ENCODE measurements at places on chromosomes 4 and X.

DNA sequence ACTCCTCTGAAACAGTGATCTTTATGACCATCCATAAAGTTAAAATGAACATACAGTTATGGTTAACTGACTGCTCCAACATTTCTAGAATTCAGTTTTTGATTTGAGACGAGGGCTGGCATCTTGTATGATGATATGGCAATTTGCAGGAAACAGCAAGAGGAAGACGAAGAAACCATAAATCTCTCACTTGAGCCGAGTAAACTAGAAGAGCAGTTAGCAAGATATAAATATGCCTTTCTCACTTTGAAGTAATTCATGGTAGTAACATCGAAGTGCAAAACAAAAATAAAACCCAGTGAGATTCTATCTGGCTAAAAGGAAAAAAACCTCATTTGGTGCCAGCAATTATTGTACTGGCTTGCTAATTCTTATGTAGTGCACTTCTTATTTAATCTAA, 139.0 kb upstream of the SPRY1 start:
- no peak for DNase-seq

GRCh38 chr4:125389713-125390112, 75.0 kb downstream of the FAT4 start:
- no peak for DNase-seq

GRCh38 chr4:183823434-183823833, 81.7 kb upstream of the STOX2 start:
- DNase-seq = no peak

- no peak for DNase-seq
Measured at GRCh38 chrX:42627891-42628290, 150.1 kb downstream of the PPP1R2C start.

DNA sequence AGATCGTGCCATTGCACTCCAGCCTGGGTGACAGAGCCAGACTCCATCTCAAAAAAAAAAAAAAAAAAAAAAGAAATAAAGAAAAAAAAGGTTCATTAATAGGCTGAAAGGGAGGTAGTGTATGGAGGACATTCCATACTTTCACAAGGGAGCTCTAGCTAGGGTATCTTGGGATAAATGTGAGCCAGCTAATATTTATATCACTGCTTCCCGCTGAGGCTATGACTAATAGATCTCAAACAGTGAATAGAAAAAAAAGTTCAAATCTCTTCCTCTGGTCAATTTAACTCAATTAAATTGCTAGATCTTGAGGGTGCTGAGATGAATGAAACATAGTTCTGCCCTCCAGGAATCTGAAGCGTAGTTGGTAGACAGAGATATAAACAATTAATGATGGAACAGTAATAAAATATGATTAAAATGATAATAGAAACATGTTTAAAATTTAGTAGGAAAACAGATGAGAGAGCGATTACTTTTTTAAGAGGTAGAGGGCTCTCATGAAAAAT, 55.7 kb upstream of the SHISA3 start:
- DNase-seq = no peak

- DNase-seq = peak; percentile 43
Measured at GRCh38 chr4:127965803-127966175, 583 bp downstream of the ABHD18 start.

DNA sequence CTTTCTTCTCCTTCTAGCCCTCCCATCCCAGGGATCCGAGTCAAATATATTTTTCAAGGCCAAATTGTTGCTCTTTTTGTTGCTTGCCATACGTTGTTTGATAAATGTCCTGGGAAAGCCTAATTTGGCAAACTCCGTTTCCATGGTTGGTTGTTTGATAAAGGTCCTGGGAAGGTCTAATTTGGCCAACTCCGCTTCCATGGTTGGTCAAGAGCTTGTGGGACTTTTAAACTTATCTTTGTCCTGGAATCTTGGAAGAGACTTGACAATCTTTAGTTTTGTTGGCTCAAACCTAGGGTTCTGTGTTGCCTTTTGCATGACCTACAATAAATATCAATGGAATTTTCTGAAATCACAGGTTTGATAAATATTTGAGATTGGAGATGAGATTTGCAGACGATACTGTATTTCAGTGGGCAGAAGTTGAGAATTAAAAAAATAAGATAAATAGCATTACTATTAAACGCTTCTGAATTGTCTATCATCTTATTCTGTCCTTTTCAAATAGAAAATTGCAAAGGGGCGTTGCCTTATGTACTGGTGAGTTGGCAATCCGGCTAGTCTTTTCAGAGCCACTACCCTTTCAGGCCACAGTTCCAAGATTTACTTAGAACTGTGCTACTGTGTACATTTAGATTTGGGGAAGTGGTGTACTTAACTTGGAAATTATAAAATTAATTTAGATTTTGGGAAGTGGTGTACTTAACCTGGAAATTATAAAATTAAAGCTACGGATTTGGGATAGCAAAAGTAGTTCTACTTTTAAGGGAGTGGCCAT, 804 bp downstream of the OSTC start:
- no peak for DNase-seq

DNA sequence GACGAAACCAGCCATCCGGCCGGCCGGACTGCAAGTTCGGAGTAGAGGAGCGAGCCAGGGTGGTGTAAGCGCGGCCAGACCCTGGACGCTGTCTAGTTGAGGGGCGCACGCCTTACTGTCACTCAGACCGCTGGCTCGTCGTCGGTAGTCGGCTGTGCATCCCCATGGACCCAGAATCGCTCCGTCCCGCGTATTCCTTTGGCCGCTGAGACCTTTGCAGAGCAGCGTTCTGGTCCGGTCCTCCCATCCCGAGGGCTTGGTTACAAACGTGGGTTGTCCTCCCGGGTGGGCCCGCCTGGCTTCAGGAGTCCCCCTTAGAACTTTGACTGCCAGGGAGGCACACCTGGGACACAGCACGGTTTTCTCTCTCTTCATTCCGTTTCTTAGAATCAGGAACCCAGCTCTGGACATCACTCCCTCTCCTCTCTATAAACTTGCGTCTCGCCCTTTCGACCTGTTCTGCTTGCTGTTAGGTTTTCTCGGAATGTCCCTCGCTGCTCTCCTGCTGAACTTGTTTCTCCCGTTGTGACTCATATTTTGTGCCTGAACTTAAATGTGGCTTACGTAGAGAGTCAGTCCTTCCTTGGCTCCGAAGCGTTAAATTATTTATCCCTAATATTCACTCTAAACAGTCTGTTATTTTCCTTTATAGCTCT, 672 bp downstream of the PGM2 start:
- DNase-seq = no peak

GRCh38 chrX:128365492-128365891, 313.3 kb upstream of the ACTRT1 start:
- DNase-seq = no peak

GRCh38 chrX:110308220-110308619, 9.7 kb downstream of the AMMECR1 start:
- DNase-seq = no peak

GRCh38 chrX:40096395-40097091, 1.2 kb downstream of the BCOR start:
- peak; percentile 52 for DNase-seq

DNA sequence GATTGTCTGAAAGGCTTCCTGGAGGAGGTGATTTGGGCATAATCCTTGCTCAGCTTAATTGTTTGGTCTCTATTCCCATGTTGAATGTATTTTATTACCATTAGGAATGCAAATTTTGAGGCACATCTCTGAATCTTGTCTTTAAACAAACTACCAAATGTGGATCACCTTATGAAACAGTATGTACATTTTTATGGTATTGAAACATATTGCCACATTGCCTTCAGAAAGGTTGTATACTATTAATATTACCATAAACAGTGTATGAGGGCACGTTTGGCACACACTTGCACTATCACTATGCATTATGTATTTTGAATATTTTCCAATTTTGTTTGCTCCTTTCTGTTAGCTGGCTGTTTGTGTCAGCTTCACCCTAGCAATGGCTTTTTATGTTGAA, 60.0 kb upstream of the ALB start:
- DNase-seq = no peak

GRCh38 chr4:161655148-161655547, 508.7 kb downstream of the FSTL5 start:
- DNase-seq = no peak

GRCh38 chr4:165440415-165441158, 61.8 kb downstream of the CPE start:
- no peak for DNase-seq

DNA sequence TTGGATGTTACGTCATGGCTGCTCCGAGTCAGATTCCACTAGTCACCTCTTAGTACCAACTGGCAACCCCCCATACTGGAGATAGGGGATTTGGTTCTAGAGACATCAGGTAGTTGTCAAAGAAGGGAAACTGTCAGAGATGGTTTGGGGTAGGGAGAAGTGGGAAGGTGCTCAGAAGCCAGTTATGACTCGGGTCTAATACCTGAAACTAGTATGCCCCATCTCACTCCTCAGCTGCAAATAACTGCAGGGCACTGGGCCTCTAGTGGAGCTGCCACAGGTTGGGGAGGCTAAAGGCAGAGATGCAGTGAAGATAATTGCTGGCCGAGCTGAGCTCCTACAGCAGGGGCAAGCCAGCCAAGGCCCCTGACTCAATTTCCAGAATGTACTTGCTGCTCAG, 30.0 kb downstream of the OTUD6A start:
- no peak for DNase-seq

DNA sequence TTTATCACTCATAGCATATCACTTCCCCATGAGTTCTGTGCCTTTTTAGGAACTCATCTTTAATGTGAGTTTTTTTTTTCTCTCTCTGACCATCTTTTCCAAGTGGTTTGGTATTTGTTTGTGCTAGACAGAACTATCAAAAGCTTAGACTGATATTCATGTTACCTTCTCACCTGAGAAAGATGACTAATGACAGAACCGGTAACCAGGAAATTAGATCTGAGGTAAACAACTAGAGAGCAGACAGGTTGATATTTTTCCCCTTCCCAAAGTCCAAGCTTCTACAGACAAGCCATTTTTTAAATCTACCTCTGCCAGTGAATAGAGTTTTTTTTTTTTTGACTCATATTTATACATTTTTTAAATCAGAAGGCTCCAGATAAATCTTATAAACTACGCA, 17.0 kb upstream of the SRD5A3 start:
- DNase-seq = no peak

GRCh38 chrX:40094900-40095582, 2.7 kb downstream of the BCOR start:
- no peak for DNase-seq

- DNase-seq = no peak
Measured at GRCh38 chr4:152961773-152962115, 25.6 kb downstream of the FHDC1 start.

- DNase-seq = no peak
Measured at GRCh38 chr4:46878641-46879040, 30.4 kb downstream of the COX7B2 start.

GRCh38 chr4:74413265-74413664, 31.7 kb upstream of the AREG start:
- no peak for DNase-seq

DNA sequence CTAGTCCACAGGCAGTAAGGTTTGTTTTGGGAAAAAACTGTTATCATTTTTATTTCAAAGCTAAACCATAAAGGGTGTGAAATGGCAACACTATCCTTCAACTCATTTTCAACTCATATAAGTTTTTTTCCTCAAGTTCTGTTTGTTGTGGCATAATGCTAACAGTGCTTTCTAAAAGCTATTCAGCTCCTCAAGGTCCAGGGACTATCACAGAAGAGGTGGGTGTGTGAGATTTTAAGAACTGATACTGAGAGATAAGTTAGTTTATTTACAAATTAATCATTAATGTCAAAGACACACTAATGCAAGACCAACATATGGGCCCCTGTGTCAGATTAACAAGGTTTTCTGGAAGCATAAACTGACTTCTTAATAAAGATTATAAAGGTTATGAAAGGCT, 11.8 kb downstream of the UGT2B15 start:
- DNase-seq = no peak

GRCh38 chr4:115374621-115375020, 261.2 kb upstream of the NDST4 start:
- DNase-seq = no peak

DNA sequence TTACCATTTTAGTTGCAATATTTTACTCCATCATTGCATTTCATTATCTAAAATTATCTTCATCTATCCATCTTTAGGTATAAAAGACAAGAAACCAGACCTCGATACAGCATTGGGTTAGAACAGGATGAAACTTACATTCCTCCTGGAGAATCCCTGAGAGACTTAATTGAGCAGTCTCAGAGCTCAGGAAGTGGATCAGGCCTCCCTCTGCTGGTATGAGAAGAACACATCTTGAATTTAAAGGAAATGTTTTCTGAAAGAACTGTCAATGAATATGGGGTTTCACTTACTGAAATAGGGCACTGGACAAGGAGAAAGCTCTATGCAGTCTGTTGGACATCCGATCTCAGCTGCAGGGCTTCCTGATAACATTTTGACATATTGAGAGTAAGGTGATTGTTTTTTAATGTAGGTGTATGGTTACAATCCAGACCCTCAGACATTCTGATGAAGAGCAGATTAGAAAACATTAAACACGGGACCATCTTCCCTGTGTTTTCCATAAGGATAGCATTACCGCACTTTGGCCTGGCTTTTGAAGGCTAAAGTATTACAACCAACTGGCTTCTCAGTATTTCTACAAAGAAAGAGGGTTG, 367.2 kb downstream of the BMPR1B start:
- no peak for DNase-seq

DNA sequence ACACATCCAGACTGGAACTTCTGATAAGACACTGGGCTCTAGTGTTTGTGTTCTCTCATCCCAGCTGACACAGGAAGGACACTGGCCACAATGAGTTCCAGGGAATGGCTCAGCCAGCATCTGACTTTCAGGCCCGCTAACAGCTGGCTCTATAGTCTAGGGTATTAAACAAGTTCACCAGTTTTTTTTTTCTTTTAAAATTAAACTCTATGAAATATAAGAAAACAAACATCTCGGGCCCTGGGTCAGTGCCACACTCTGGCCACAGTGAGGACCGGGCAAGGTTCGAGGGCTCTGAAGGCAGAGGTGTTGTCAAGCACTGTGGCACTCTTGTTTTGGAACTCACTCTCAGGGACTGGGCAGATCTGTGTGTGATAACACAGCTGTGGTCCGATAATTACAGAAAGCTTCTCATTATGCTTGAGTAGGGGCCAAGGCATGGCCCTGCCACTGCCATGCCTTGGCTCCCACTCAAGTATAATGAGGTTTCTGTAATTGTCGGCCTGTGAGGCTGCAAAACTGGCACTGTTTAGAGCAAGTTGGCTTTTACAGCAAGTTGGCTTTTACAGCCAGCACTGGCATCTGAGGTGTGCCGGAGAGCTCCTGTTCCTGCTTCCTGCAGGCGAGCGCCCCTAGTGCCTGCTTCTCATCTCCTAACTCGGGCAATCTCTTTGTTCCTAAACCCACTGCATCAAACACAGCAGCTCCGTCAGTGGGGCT, 62.8 kb downstream of the PPP1R2C start:
- peak; percentile 8 for DNase-seq

- no peak for DNase-seq
Measured at GRCh38 chr4:41141900-41142299, 72.4 kb downstream of the APBB2 start.

DNA sequence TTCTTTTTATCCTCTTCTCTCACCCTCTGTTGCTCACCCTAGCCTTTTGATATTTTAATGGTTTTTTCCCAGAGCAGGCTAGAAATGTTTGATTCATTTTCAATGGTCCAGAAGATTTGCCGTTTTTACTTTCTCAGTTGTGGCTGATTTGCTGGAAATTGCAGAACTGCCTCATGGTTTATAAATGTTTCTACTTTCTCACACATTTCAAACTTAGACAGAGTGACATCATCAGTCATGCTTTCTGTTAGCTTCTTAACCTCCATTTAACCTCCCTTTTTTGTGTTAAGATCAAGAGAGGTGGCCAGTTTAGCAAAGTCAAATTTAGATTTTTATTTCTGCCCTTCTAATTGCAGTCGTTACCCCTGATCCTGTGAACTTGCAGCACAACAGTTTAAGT, 8.7 kb downstream of the RXFP1 start:
- no peak for DNase-seq
